ENCODE measurements at places on chromosomes 11 and 22.

DNA sequence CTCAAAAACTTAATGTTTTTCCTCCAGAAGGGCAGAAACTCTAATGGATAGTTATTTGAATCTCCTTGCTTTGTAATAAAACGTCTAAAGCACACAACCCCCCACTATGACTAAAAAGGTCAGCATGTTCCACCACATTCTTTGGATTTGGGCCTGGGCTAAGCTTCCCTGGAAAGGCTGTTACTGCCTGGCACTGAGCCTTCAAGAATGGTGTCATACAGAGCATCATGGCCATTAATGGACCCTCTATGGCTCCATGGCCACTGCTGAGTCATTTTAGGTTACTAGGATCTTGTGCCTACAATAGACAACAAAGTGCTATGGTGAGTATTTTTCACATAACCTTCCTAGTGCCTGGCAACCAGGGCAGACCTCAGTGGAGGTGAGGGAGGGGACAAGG is 242.6 kb upstream of the FAT3 start:
- DNase-seq, result no peak

DNA sequence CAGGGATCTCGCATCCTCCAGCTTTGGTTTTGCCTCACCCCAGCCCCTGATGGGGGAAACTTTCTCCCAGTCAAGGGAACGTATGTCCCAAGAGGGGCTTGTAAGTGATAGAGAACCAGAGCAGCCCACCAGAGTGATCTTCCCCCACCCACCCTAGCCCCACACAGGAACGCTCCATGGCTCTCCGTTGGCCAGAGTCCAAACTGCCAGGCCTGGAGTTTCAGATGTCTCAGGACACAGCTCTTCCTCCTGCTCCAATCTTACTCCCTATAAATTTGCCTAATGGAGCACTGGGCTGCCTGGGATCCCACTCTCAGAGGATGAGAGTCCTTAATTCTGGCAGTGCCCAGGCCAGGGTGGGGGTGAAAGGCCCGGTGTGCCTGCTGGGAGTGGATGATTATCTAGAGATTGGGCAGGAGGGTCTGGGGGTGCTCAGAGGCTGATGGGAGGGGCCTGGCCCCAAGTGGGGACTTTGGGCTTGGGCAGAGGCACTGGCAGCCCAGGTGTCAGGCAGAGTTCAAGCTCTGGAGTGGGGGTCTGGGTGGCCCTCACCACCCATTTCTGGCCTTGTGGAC is 79.9 kb downstream of the WNT7B start:
- DNase-seq, result no peak

- no peak for DNase-seq
Observed at GRCh38 chr11:24234822-24235508, 261.9 kb upstream of the LUZP2 start.

DNA sequence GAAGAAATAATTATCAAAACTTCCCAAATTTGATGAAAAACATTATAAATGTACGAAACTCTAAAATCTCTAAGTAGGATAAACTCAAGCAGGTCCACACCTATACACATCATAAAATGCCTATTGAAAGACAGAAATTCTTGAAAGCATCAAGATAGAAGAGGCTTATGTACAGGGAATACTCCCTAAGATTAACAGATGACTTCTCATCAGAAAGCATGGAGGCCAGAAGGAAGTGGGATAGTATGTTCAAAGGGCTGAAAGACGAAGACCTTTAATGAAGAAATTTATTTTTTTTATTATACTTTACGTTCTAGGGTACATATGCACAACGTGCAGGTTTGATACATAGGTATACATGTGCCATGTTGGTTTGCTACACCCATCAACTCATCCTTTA is 45.3 kb upstream of the KCNA4 start:
- no peak for DNase-seq

DNA sequence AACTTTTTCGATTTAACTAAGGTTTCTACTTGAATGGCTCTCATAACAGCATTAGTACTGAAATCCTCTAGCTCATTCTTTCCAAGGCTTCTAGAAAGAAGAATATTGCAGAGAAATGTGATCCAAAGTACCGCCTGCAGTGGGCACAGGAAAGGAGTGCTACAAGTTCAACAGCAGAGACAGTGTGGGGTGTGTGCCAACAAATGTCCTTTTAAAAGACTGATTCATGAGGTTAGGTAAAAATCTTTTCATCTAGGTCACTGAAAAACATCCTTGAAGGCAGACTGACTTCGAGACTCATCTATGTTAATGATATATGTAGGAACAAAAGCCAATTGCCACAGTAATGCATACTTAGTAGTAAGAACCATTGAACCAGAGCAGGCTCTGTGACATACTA is 349.1 kb upstream of the PITPNB start:
- no peak for DNase-seq

- no peak for DNase-seq
Observed at GRCh38 chr11:116467823-116468222, 305.0 kb downstream of the BUD13 start.

GRCh38 chr11:7341551-7341950 is 89.8 kb downstream of the SYT9 start:
- no peak for DNase-seq

- no peak for DNase-seq
Observed at GRCh38 chr22:37979782-37980181, 4.6 kb downstream of the SOX10 start.

- no peak for DNase-seq
Observed at GRCh38 chr22:44289414-44290171, 23.2 kb downstream of the SHISAL1 start.

DNA sequence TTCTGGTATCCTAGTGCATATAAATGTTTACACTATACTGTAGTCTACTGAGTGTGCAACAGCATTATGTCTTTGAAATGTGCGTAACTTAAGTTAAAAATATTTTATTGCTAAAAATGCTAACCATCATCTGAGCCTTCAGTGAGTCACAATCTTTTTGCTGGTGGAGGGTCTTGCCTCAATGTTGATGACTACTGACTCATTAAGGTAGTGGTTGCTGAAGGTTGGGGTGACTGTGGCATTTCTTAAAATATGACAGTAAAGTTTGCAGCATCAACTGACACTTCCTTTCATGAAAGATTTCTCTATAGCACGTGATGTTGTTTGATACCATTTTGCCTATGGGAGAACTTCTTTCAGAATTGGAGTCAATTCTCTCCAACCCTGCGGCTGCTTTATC is 8.5 kb upstream of the CREBZF start:
- no peak for DNase-seq

DNA sequence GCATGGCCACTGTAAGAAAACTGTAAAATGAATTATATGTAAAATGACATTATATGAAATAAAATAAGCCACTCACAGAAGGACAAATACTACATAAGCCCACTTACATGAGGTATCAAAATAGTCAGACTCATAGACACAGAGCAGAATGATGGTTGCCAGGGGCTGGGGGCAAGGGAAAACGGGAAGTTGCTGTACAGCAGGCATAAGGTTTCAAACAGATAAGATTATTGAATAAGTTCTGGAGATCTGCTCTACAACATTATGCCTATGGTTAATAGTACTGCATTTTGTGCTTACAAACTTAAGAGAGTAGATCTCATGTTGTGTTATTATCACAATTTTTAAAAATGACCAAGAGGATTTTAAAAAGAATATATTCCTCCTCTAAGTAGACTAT is 32.7 kb upstream of the HEPHL1 start:
- DNase-seq, result no peak

- DNase-seq, result no peak
Observed at GRCh38 chr11:123233280-123233974, 38.4 kb upstream of the CLMP start.

DNA sequence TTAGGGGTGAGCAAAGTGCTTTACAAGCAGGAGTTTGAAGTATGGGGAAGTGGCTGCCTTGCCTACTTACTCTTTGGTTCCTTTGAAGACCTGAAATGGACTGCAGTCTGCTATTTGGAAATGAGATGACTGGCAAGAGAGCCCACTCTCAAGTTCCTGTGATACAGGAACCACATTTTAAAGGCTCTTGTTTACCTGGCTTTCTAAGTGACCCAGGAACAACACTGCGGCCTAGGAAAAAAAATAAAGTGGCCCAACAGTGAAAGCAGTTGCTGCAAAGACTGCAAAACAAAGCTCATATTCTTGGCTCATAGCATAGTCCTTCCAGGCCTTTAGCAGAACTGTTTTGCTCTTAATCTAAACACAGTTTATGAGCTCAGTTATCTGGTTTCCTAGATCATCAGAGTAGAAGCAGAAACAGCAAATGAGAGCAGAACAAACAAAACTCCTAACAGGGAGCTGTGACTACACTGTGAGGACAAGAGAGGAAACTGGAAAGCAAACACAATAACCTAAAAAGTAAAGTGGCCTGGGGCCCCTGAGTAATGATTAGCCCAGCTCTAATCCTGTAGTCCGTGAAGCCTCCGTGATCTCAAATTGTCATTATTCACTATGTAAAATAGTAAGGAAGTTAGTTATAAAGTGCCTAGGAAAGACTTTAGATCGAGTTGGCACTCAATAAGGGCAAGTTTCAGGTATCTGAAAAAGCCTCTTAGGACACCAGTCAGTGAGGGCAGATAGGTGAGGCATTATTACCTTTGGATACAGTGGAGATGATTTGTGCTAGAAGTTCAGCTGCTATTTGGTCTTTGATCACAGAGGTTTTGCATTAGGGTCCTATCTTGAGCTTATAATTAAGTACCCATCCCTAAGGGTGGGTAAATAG is 11.5 kb downstream of the CCDC117 start:
- no peak for DNase-seq

- no peak for DNase-seq
Observed at GRCh38 chr11:84686716-84687115, 940.4 kb downstream of the DLG2 start.

GRCh38 chr22:45968751-45969413 is 8.1 kb downstream of the WNT7B start:
- no peak for DNase-seq

DNA sequence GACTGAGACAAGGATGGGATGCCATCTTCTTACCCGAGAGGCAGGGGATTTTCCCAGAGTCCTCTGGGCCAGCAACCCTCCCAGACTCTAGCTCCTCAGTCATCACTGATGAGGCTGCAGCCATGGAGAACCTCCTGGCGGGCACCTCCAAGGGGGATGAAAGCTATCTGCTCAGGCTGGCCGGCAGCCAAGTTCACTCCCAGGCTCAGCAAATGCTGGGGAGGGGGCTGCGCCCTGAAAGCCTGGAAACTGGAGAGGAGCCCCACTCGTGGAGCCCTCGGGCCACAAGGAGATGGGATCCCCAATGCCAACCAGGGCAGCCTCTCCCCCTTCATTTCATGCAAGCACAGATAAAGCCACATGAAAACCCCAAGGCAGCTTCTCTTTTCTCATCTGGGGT is 75.0 kb downstream of the CACNA1I start:
- no peak for DNase-seq

DNA sequence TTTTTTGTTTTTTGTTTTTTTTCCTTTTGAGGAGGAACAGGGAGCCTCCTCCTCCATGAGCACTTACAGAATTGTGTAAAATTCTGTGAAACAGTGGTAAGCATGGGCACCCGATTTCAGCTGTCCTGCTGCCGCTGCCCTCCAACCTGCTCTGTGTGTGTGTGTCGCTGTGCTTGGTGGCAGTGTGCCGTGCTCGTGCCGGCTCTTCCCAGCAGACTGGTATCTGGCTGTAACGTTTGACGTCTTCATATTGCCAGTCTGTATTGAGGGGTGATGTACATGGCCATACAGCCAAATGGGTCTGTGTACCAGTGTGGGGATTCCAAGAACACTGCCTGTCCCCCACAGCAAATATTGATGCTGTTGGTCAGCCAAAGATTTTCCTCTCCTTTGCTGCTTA is 97.1 kb downstream of the CWC15 start:
- DNase-seq, result no peak

DNA sequence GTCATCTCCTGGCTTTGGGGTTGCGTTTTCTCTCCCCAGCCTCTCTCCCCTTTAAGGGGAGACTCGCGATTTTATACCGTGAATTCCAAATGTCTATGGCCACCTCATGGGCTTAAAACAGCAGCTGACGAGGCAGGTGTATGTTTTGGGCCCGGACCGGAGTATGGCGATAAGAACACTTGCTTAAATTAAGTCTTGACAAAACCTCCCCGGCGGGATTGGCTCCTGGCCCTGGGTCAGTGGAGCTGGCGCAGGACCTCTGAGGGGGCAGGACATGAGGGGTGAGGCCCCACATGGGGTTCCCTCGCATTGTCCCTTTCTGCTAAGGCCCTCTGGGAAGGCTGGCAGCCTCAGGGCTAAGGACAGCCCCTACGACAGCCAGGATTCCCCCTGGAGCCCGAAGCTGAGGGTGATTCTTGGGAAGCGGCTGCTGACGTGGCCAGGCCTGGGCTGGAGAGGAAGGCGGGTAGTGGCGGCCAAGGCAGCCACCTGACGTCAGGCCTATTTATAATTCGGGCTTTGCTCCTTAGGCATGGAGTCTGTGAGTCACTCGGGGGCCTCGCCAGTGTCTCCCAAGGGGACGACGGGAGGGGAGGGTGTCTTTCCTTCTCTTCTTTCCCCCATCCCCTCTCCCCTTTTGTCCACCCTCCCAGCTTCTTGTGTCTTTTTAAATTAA is 12.7 kb downstream of the MYO18B start:
- DNase-seq, result no peak

DNA sequence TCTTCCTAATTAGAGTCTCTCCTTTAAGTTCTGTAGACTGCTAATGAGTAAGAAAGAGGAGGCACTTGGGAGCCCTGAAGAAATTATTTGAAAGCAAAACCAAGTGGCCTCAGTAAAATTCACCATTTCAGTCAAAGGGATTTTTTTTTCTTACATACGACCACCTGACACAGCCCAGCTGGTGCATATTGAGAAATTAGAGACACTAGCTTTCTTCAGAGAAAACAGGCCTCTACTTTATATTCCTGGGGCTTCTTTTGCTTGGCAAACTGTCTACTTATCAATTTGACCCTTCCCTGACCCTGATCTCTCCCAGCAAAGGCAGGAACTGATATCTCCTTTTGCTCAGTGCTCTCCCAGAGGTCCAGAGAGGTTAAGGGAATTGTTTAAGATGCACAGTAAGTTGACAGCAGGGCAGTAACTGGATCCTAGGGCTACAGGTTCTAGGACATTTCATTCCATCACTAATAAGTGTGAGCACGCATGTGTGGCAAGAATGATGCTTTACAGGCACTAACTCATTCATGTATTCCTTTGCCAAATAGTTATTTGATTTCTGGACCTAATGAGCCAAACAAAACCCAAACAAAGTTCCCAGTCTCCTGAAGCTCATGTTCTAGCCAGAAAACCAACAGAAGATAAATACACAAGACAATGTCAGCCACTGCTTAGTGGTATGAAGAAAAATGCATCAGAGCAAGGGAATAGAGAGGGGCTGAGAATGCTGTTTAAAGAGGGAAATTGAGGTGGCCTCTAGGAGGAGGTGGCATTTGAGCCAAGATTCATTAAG is 467.6 kb downstream of the SOX6 start:
- no peak for DNase-seq

DNA sequence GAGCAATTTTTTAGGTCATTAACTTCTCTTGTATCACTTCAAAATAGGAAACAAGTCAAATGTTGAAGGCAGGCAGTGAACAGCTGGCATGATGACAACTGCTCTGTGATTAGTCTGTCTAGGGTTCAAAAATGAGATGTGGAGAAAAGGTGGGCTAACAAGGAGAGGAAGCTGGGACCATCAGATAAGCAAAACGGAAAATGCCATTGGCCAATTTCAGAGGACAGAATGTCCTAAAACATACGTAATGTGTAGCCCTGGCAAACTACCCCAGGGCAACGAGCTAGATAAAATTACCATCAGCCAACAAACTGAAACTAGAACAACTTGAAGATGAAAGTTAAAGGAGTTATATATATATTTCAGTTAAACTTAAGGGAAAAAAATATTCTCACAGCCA is 93.2 kb downstream of the RELT start:
- DNase-seq, result peak; percentile 29
